ENCODE measurements at places on chromosomes 7 and 10.

DNA sequence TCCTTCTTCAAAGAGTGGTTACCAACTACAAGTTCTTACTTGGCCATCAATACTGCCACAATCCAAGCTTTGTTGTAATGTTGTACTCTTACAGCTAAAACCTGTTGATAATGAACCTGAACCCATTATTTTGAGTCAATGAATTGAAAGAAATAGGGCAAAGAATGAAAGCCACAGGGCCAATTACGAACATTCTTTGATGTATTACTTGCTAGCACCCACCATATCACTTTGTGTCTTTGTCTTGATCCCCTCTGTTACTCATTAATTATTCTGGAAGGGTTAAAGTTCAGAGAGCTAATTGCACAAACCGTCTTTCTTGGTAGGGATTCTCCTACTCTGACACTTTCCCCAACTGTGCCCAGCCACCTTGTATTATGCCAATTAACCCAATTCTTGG, 53.2 kb upstream of the TFEC start:
- DNase-seq = no peak

DNA sequence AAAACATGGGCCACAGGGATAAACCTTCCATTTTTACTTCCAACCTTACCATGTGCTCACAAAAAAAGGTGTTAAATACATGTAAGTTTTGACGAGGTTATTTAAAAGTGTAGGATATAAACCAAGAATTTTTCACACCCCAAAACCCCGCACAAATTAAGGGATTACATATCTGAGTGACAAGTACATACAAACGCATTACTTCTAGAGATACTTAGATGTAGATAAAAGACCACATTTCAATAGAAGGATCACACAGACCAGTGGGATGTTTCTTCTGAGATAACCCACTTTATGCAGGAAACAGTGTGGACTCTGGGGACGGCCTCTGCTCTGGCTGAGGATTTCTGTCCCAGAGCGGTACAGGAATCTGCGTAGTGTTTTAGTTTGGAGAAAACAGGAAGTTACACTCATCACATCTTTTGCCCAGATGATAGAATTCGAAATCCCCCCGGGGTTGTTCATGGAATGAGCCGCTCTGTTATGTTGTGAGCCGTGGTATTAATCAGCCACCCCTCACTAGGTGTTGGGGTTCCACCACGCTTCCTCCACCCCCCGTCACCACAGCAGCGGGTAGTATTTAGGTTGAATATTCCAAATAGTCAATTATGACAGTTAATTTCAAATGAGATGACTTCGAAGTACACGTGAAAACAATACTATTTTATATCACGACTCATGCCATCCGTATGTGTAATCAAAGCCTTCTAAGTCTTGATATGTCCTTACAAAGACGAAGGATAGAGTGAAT, 1.3 kb upstream of the CUL1 start:
- DNase-seq = peak; percentile 65

DNA sequence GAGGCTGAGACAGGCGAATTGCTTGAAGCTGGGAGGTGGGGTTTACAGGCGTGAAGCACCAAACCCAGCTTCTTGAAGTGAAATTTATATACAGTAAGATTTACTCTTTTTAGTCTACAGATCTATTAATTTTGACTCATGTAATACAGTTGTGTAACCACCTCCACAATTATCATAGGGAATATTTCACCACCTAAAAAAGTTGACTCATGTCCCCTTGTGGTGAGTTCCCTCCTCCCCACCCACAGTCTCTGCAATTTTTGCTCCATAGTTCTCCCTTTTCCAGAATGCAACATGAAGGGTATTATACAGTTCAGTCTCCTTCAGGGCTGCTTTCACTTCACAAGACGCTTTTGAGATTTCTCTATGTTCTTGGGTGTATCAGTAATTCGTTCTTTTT, 156.8 kb downstream of the FAM107B start:
- peak; percentile 49 for DNase-seq

DNA sequence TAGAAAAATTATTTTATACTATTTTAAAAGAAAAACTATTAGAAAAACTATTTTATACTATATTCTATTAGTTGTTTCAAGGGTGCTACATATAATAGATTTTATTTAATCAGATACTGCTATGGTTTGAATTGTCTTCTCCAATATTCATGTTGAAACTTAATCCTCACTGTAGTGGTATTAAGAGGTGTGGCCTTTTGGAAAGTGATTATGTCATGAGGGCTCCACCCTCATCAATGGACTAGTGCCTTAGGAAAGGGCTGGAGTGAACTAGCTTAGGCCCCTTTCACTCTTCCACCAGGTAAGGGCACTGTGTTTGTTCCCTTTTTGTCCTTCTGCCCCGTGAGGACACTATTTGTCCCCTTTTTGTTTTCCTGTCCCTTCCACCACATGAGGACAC, 111.6 kb downstream of the ATE1 start:
- DNase-seq = no peak

DNA sequence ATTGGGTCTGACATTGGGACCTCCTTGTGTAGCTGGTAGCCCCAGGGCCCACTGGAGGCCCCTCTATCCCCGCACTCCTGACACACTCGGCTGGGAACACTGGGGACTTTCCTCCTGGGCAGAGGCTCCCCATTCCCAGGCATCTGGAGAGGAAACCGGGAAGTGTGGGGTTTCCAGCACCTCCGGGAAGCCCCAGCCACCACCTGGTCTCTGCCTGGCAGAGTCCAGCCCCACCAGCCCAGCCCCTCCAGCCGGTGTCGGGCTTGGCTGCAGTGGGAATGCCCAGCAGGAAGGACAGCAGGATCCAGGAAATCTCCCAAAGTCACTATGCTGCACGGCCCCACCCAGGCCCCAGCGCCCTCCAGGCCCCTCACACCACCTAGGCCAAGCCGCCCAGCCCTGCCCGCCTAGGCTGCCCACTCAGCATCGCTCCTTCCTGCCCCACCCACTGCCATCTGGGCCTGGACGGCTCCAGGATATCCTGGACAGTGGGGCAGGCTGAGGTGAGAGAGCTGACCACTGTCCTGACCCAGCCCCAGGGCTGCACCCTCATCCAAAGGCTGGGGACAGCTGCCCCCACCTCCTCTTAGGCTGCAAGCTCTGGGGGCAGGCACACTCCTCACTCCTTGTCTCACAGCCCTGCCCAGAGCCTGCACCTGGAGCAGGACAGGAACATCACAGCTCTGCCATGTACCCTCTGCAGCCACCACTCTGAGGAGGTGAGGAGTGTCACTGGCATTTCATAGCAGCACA, 11.8 kb downstream of the RASGEF1A start:
- DNase-seq = no peak

- DNase-seq = no peak
These were observed 27.1 kb upstream of the LBX1 start for GRCh38 chr10:101256387-101256786.

- DNase-seq = no peak
These were observed 8.5 kb upstream of the AOAH start for GRCh38 chr7:36732806-36733205.

DNA sequence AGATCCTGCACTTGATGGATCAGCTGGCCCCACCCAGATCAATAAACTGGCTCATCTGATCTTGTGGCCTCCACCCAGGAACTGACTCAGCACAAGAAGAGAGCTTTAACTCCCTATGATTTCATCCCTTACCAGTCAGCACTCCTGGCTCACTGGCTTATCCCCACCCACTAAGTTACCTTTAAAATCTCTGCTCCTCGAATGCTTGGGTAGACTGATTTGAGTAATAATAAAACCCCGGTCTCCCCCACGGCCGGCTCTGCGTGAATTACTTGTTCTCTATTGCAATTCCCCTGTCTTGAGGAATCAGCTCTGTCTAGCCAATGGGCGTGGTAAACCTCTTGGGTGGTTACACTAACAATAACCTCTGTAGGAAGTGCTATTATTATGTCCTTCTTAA, 83.7 kb downstream of the MBL2 start:
- no peak for DNase-seq

GRCh38 chr7:117269886-117270285, 53.0 kb downstream of the WNT2 start:
- DNase-seq = peak; percentile 75

DNA sequence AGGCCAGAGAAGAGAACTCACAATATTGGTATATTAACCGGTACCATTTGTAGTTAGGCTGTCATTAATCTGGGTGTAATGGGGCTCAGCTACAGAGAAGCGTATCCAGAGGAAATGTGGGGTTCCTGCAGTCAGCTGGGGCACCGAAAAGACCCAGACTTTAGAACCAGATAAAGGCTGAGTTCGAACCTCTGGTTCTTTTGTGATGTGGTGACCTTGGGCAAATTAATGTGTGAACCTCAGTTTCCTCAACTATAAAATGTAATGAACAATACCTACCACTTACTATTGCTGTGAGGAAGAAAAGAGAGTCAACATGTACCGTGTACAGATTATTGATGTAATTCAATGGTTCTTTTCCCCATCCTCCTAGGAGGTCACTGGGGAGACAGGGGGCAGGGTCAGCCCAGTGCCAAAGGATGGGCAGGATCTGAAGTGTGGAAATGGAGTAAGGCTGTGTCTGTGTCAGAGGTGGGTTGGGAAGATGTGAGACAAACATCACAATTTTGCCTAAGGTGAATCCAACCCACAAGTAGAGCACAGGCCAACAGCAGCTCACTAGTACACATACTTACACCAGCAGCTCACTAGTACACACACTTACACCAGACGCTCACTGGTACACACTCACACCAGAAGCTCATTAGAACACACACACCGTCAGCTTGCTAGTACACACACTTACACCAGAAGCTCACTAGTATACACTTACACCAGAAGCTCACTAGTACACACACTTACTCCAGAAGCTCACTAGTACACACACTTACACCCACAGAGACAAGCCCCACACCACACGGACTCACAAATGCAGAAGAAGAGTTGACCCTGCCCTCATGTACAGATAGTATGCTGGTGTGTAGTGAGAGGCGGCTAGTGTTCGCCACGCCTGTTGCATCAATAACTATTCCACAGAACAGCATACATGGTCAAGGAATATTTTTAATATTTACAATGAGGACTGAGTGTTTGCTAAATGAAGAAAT, 28.0 kb downstream of the PRSS2 start:
- DNase-seq = no peak

DNA sequence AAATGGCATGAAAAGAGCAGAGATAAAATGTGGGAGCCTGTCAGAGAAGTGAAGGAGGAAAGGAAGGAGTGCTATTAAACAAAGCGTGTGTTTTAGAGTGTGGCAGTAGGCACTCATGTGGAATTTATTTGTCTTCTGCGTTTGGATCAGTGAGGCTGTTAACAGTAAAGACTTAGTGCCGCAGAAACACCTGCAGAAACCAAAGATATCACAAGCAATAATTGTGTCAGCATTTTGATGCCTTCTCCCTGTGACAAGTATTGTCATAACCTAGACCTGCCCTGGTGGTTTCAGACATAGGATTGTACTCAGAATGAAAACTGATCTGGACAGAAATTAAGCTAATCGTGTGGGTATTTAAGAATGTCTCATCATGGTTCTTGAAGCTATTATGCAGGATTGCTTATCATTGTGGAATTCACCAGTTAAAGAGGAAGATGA, 191.0 kb downstream of the CAMK1D start:
- DNase-seq = peak; percentile 75

- no peak for DNase-seq
These were observed 672.2 kb downstream of the INHBA start for GRCh38 chr7:41030673-41031072.

GRCh38 chr10:71088054-71088453, 124.3 kb upstream of the UNC5B start:
- DNase-seq = no peak

- no peak for DNase-seq
These were observed 113.9 kb upstream of the ANLN start for GRCh38 chr7:36275735-36276284.

GRCh38 chr10:49074836-49075682, 40.3 kb downstream of the VSTM4 start:
- DNase-seq = no peak

DNA sequence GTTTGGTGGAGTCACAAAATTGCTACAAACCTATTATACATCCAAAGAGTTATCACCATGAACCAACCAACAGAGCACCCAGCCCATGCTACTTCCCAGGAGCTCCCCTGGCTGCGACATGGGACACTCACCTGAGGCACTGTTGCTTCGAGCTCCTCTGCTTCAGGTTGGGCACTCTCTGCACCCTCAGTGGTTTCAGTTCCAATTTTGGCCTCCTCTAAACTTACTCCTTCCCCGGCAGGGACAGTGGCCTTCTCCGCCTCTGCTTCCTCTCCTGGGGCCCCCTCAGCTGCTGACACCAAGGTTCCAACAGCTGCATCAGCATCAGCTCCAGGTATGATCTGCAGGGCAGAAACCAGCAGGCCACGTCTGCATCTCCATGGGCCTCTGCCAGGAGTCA, 120.4 kb upstream of the TARP start:
- no peak for DNase-seq

Measured in fibroblast of skin of abdomen (primary cell).